Renal cortical epithelial cell (primary cell): ENCODE measurements at places on chromosomes 16 and 17.

DNA sequence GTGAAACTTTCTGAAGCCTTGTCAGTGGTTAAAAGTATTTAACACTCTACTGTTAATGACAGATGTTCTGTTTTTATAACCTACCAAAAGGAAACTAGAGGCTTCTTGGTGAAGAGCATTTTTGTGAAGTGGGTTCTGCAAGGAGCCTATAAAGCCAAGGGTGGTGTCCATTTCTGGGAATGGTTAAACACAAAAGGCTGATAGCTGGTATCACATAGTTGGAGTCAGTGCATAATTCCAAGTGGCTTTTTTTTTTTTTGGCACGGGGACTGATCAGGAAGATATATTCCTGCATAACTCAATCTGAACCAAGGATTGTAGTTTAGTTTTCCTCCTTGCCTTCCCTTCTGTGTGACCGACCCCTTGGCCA, 27.6 kb upstream of the KPNB1 start:
- DNase-seq = no peak

DNA sequence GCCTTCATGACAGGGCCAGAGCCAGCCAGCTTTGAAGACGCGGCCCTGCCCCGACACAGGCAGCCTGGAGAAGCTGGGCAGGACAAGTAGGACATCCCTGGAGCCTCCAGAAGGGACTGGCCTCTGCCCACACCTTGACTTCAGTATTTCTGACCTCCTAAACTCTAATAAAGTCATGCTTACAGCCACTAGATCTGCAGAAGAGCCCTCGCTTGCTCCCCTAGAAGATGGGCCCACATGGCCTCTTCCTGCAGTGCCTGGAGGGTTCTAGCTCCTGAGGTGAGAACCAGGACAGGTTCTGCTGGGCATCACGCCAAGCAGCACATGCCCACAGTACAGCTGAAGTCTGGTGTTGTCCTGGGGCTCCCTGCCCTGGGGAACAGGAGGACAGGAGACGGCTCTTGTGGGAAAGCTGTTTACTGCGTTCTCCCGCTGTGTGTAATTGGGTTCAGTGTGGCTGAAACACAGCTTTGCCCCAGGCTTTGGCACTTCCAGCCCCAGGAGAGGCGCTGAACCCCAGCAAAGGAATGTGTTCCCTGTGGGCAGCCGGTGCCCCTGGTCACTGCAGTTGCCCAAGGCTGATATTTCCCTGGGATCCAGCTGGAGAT, 2.6 kb downstream of the APRT start:
- DNase-seq = no peak

GRCh38 chr17:19497624-19498023, 36.0 kb upstream of the SLC47A1 start:
- DNase-seq = no peak

- DNase-seq = no peak
Measured at GRCh38 chr17:55765472-55765871, 14.6 kb downstream of the PCTP start.

DNA sequence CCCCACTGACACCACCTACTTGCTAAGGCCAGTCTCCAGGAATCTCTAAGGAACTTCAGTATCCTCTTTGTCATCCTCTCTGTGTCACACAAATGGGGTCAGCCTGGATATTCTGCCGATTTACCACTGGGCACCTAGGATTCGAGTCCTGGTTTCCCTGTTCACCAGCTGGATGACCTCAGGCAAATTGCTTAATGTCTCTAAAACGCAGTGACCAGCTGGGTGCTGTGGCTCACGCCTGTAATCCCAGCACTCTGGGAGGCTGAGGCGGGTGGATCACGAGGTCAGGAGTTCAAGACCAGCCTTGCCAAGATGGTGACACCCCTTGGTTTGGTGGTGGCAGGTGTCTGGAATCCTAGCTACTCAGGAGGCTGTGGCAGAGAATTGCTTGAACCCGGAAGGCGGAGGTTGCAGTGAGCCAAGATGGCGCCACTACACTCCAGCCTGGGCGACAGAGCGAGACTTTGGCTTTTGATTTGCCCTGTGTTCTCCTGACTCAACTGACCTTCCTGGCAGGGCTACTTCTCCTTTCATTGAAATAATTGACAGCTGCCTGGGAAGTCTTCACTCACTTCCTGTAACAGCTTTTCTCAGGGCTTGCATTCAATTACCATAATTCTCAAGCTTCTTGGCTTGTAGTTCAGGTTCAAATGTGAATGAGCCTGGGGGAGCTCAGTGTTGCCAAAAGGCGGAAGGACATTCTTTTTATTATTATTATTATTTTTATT, 15.4 kb downstream of the SYCE1L start:
- DNase-seq = peak; percentile 40

- no peak for DNase-seq
Measured at GRCh38 chr17:6160232-6160555, 90.0 kb downstream of the WSCD1 start.

DNA sequence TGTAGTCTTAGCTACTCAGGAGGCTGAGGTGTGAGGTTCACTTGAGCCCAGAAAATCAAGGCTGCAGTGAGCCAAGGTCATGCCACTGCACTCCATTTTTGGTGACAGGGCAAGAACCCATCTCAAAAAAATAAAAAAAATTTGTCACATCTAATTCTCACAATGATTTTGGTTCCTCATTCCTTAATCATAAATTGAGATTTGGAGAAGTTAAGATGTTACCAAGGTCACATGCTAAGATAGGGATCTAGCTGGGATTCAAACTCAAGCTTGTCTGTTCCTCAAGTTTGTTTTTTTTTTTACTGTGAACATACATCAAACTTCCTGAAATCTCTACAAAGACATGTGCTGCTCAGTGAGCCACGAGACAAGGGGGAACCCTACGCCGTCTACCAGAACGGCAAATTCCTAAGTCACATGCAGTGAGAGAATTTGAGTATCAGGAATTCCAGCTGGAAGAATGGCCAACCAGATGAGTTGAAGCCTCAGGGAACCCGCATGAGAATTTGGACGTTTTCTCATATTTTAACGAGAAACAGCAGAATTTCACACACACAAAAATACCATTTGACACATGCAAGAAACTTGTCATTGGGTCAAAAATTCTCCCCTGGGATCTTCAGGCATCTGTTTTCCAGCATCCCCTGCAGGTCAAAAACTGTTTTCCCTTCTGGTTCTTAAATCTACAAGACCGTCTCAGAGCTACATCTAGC, 414.1 kb upstream of the GOT2 start:
- DNase-seq = no peak

DNA sequence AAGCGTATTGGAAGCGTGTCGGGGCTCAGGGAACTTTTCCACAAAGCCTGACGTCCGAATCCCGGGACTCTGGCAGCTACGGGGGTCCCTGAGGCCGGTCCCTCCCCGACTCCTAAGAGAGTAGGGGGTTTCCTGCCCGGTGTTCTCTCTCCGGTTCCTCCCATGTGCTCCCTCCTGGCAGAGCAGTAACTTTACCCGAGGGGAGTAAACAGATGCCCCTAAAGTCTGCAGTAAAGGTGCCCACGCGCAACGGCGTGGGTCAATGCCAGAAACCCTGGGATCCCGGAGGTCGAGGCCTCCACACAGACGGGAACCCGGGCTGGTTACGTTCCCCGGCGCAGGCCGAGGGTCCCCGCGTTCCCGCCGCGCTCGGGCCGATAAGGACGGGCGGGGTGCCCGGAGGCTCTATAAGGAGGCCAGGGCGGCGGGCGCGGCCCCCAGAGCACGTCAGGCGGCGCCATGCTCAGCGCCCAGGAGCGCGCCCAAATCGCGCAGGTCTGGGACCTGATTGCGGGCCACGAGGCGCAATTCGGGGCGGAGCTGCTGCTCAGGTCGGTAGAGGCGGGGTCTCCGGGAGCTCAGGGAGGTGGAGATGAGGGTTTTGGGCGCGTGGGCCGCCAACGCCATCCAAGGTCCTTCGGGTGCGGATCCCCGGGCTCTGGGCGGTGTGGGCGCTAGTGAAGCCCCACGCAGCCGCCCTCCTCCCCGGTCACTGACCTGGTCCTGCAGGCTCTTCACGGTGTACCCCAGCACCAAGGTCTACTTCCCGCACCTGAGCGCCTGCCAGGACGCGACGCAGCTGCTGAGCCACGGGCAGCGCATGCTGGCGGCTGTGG, at the start of gene HBM:
Gene HBM, plus strand, starts transcription at position 440 of the 836 bp plus-strand sequence. Its CDS starts 20 bp downstream, at position 460.
- no peak for DNase-seq
